Stimulated activated CD4-positive, alpha-beta T cell treated with anti-CD3 and anti-CD28 coated beads, Interleukin-1b, Interleukin-23, amount 100 ng/mL, for 48 hours (primary cell): ENCODE measurements at places on chromosomes 2 and 18.
A peak's percentile ranks its signal among the peaks of the same experiment; 100 is the strongest.

GRCh38 chr2:173644146-173644545 lies 289.5 kb downstream of the CDCA7 start:
- no peak for DNase-seq

DNA sequence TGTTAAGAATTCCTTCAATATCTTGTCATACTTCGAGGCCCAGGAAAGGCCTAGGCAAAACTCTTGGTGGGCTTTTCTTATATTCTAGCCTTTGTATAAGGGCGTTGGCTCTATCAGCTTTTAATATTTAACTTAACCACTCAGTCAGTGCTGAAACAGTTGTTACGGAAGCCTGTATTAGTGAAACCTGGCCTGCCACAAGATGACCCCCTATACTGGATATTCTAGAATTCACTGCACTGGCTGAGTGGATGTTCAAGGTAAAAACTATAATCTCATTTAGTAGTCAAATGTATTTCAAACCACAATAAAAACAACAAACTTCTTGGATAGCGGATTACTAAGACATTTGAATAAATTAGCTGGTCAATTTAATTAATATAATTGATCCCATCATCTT lies 91.7 kb upstream of the HNMT start:
- no peak for DNase-seq

DNA sequence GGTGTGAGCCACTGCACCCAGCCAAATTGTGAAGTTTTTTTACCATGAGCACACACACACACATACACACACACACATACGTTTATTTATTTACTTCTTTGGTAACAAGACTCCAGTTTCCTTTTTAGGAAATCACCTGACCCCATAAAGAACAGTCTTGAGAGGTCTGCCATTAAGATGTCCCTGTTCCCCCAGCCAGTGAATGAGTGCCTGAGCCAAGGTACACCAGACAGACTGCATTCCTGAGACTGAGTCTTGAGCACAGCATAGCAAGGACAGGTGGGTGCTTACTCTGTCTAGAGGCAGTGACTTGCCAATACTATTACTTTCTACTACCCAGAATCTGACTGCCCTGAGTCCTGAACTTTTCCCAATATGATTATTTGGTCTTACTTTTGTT lies 167.2 kb upstream of the SATB2 start:
- no peak for DNase-seq

DNA sequence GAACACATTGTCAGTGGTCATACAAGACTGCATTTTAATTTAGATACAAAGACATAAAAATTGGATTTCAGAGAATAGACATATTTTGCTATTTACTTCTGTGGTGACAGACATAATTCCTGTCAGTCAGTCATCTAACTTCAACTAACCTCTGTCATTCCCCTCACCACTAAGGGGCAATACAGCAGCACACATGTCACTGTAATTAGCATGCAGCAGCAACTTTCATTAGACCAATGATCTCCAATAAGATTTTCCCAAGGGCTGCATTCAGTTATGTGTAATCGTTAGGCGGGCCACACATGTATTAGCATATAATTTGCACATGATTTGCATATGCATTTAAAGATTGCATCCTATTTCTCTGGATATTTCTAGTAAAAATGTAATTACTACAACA lies 624.5 kb downstream of the NR4A2 start:
- no peak for DNase-seq

- no peak for DNase-seq
Measured at GRCh38 chr2:140422759-140423158, 1642.6 kb upstream of the NXPH2 start.

DNA sequence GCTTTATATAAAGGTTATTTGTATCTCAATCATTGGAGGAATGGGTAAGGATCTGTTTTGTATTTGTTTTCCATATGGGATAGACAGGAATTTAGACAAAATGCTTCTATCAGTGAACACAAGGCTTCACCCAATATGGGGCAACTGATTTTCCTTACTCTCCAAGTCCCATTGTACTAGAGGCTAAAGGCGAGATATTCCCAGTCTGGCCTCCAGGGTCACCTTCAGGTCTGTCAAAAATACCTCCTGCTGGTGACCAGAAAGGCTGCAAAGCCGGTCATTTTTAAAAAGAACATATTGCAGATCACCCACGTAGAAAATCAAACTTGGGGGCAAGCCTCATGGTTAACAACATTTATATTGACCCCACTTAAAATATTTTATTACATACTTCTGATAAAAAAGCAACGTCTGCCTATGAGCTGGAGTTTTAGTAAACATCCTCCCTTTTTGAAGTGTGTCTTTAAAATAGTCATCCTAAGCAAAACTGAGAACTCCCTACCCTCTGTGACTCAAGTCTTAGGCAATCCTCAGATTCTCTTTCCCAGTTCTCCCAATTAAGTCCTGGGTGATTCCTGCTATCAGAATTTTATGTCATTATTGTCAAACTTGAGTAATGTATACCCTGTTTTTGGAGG lies 276.6 kb downstream of the MREG start:
- DNase-seq, result no peak

DNA sequence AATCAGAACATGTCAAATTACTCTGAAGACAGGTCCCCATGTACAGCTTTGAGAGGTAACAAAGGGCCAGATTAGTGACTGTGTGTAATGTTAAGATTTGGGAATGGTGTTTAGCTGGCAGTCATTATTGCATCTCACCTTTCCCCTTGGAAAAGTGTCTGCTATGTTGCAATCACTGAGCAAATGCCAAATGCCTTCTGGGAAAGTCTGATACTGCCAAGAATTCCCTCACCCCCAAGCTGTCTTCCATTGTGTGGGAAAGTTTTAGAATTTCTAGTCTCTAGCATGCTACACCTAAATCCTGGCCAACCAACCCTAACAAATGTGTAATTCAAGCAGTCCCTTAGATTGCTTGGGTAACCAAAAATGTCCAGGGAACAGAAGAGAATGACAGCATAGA lies 13.6 kb upstream of the PELI1 start:
- no peak for DNase-seq

DNA sequence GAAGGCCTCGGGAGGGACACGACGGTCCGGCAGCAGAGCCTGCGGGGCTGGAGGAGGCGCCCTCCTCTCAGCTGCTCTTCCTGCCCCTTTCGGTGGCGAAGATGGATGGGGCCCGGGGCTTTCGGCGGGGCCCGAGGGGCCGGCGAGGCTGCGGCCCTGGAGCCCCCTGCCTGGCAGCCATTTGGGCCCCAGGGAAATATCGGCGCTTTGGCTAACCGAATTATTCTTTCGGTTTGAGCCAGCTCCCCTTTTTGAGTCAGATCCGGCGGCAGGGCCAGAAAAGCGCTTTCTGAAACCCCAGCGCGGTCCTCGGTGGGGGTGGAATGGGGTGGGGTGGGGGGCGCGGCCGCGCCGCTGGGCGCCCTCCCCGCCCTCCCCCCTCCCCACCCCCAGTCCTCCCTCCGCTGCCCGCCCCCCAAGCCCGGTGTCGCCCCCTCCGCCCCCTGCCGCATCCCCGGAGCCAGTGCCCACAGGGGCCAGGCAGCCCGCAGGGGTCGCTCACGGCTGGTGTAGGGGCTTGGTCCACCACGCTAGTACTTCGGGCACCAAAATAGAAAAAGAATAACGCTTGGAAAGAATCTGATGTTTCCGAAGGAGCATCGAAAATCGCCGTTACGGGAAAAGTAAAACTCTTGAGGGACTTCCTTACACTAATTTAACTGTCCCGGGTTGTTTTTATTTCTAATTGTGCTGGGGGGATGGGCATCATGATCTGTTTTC lies 9.1 kb upstream of the ARID5A start:
- peak; percentile 79 for DNase-seq

GRCh38 chr2:159193791-159194190 lies 92.7 kb downstream of the WDSUB1 start:
- no peak for DNase-seq

- DNase-seq, result no peak
Measured at GRCh38 chr2:10919410-10919770, 7.7 kb downstream of the KCNF1 start.

DNA sequence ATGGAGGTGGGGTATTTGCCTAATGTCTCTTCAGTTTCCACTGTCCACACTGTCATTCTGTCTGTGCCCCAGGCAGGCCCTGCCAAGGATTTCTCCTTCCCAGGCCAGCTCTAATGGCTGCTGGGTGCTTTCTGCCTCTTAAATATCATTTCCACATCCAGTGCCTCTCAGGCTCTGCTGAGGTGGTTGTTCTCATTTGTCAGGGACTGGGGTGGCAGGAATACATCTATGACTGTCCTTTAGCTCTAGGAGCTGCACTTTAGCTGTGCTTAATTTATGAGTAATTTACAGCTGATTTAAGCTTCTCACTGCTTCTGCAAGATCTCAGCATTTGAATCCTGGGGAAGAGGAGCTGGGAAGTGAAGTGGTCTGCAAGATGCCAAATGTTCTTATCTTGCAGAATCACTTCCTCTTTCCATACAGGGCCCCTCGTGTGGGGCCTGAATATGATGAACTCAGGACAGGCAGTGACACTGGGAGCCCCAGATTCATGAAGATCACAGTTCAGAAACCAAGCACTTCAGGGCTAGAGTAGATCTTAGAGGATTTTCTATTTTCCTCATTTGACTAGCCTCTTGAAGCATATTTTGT lies 150.2 kb downstream of the FSHR start:
- DNase-seq, result no peak
